NCI-H524 (cell line): ENCODE measurements at places on chromosomes 2 and 18.

GRCh38 chr2:168455645-168456520 is at the start of gene CERS6:
Gene CERS6, plus strand, starts transcription at chr2:168456272. Its CDS starts 177 bp downstream, at chr2:168456449.
- DNase-seq: peak; percentile 67

- DNase-seq: no peak
Measured at GRCh38 chr2:145688156-145688555, 1168.2 kb upstream of the ZEB2 start.

GRCh38 chr18:74683573-74683972 is 85.9 kb downstream of the ZNF407 start:
- no peak for DNase-seq

GRCh38 chr2:7984693-7985353 is 697.0 kb upstream of the ID2 start:
- no peak for DNase-seq

GRCh38 chr2:88683160-88684021 is 8.1 kb upstream of the RPIA start:
- no peak for DNase-seq

GRCh38 chr2:208315081-208315788 is 49.2 kb downstream of the PIKFYVE start:
- no peak for DNase-seq

GRCh38 chr2:78553866-78554647 is 471.4 kb upstream of the REG3G start:
- no peak for DNase-seq

GRCh38 chr2:3265471-3265870 is 112.1 kb downstream of the EIPR1 start:
- DNase-seq: no peak

- no peak for DNase-seq
Measured at GRCh38 chr2:119996148-119996547, 16.7 kb upstream of the EPB41L5 start.

DNA sequence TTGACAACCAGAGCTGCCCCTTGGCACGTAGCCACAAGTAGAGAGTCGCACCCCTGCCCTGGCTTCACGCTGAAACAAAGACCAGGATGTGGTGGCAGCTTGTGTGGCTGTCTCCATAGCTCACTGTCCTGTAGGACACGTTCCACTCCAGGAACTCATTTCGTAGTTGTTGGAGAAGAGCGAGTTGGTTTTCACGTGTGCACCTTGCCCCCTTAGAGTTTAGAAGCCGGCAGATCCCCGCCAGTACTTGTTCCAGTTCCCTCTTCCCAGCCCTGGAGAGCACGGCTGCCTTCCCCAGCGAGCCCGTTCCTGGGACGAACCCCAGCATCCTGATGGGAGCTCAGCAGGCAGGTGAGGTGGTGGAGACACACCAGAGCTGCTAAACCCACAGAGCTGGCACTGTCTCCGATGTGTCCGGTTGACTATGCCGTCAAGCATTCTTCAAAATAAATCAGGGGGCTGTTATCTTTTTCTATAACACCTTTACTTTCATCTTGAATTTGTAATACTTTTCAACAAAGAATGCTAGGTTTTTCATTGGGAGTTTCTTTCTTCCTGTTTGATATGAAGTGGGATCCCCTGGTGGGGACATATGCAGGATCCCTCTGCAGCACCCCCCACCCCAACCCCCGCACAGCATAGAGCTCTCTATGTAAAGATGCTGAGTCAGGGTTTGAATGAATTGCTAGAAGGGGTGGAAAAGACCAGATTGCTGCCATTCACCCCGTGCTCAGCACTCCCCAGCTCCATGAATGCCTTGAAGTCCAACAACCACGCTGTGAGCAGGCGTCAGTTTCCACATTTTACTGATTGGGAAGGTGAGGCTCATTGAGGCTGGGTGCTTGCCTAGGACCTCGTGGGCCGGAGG is 44.5 kb downstream of the GREB1 start:
- no peak for DNase-seq

DNA sequence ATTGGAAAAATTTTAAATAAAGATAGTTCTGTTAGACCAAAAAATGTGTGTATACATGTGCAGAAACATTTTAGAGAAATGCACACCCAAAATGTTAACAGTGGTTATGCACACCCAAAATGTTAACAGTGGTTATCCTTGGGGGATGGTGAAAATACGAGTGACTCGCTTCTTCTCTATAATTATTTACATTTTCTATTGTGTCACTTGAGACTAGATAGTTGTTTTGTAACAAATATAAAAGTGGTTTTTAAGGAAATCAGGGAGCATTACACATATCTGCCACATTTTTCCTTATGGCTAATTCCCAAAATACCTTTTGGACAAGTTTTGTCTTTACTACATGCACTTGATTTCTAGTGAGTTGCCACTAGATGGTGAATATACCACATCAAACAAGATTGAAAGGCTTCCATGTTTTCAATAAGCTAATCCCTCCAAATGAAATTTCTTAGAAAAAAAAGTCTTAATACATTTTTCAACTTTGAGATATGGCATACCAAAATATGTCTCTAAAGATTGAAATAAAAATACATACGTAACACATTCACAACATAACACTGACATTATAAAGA is 9.0 kb upstream of the HIBCH start:
- DNase-seq: no peak

- peak; percentile 33 for DNase-seq
Measured at GRCh38 chr2:115161771-115162493, 719.5 kb downstream of the DPP10 start.

DNA sequence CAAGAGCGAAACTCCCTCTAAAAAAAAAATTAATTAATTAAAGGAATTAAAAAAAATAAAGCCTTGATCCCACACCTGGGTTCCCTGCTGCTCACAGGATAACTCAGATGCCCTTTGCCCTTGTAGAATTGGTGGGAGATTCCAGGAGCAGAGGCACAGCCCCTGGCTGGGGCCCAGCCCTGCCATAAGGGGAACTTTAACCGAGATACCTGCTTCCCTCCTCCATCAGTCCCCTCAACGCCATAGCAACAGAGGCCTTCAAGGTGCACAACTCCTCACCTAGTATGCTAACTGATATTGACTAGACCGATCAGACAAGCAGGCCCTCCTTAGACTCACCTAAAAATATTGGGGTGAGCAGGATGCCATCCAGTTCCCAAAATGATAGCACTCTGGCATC is 23.6 kb downstream of the TEX44 start:
- no peak for DNase-seq

DNA sequence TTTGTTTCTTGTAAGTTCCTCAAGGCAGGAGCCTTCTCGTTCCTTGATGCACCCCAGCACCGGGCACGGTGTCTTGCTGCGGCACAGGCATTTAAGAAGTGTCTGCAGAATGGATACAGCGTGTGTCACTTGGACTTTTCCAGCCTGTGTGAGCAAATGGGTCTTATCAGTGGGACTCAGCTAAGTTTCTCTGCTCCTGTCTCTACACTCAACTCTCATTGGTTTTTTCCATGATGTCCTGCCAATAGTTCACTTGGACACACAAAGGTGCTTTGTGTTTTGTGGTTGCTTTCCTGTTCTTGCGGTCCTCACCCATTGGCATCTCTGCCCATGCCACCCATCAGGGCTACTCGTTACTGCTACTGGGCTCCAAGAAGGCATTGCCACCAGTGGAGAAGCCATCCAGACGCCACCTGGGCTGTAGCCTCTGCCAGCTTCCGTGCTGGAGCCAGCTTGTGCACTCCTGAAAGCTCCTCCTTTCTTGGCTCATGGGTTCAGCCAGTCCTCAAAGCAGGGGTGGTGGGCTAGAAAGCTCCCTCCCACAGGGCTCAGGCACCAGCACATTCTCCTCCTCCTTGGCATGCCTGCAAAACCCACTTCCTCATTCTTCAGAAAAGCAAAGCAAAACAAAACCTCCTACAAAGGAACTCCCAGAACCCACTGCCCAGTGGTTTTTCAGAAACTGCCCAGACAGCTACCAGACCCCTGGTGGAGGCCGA is 41.4 kb downstream of the IL1R2 start:
- no peak for DNase-seq
